ENCODE measurements at places on chromosomes 7 and 10.

DNA sequence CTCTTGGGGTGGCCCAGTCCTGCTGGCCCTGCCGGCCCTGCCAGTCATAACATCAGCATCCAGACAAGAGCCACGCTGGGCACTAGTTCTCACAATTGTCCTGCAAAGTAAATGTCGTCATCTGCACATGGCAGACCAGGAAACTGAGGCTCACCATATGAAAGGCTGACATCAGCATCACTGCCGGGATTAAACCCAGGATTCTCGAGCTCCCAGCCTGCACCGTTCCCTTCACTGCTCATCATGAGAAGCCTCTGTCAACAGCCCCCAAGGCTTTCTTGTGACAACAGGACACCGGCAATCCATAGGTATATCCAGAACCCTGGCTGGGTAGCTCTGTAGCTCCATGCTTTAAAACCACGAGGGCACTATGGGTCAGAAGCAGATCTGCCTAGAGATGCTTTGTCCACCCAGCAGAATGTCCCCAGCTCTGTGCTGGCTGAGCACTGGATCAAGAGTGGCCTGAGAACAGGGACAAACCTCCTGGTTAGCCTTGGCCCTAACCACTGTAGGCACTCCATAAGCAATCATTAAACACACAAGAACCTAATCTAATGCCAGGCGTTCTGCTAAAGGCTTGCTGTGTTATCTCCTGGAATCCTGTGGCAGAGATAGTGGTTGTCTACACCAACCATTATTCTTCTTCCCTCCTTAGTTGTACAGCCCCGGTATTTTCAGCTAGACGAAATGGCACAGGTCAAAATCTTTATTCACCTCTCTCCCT, 41.2 kb upstream of the C10orf71 start:
- DNase-seq: no peak

DNA sequence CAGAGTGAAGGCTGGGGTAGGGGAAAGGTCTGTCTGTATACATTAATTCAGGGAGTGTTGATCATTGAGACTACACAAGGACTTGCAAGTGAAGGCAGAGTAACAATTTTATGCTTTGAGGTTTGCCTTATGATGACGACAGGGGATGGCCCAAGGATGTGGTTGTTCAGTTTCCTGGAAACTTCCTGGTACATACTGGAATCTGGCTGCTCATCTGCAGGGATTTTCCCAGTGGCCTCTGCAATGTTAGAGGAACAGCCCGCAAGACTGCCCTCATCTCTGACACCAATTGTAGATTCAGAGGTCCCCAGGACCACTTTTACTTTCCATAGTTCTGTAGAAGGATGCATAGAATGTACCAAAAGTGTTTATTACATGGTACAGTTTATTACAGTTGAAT, 189.6 kb downstream of the TMEM178B start:
- DNase-seq: no peak

GRCh38 chr7:1026721-1027161, 17.6 kb upstream of the GPR146 start:
- DNase-seq: no peak

DNA sequence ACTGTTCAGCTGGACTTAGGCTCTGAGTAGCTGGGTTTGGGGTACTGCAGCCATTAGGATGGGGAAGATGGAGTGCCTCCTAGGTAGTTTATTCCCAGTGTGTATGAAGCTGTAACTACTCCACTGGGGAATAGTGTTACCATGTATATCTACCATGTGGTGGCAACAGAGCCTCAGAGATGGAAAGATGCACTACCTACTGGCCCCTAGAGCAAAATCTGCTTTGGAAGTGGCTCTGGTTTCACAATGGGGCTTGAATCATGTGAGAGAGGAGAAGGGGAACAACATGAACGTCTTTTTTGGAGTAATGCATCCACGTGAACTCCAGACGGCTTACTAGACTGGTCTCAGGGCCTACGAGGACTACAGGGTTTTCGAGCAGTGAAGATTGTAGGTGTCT, 167.3 kb downstream of the CALCR start:
- no peak for DNase-seq

DNA sequence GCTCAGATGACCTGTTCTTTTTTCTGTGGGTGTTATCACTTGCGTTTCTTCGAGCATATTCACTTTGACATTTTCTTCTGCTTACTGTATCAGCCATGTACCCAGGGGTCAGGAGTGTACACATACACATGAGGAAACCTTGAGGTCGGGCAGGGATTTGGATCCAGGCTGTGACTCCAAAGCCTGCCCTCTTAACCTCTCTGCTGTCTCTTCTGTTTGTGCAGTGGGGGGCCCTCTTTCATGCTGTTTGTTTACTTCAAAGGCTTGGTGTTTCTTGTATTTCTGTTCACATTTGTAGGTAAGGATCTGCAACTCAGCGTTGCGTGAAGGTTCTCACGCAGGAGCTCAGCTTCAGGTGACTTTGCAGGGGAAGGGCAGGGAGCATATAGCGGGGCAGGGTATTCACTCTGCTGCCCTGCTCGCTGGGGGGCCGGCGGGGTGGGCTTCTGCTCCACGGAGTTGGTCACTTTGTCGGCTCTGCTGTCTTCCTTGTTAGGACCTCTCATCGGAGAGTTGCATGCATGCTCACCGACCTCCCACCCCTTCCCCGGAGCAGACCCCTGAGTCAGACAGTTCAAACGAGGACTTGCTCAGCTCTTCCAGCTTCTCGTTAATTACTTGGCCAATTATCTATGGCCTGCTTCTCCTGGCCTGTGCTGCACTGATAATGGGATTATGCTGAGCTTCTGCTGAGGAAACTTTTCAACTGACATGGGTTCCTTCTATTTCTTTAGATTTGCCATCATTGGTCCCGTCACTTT, 77.5 kb downstream of the SDK1 start:
- DNase-seq: no peak

- DNase-seq: no peak
Measured at GRCh38 chr7:24899905-24900304, 80.1 kb downstream of the OSBPL3 start.

DNA sequence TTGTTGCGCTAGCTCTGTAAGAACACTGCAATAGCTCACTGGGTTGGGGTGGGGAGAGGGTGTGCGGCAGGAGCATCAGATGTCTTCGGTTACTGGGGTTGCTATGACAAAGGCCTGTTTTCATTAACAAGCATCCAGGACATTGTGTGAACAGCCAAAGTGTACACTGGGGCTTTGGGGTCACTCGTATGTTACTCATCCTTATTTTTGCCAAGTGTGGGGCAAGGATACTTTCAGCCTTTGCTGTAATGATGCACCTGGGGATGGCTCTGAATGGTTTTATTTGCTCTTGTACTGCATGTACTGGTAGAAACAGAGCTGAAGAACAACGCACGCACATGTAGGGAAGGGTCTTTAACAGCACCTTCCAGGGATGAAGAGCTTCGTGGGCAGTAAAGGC, 73.0 kb upstream of the AFAP1L2 start:
- no peak for DNase-seq

DNA sequence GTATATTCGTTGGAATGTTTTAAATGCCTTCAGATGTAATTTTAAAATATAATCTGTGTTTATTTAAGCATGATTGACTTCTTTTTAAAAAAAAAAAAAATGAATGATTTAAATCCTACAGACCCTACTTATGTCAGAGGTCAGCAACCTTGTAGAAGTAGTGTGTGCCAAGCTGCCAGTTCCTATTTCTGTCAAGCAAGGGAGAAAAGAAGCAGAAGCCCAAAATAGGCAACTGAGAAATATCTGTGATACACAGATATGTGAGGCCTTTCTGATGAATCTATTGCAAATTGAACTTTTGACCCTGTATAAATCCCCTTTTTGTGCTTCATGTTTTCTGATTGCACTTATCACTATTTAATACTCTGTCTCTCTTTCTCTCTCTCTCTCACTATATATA, 199.5 kb downstream of the LRRN3 start:
- no peak for DNase-seq

- DNase-seq: peak; percentile 34
Measured at GRCh38 chr10:13758312-13758711, 171.5 kb downstream of the PRPF18 start.

DNA sequence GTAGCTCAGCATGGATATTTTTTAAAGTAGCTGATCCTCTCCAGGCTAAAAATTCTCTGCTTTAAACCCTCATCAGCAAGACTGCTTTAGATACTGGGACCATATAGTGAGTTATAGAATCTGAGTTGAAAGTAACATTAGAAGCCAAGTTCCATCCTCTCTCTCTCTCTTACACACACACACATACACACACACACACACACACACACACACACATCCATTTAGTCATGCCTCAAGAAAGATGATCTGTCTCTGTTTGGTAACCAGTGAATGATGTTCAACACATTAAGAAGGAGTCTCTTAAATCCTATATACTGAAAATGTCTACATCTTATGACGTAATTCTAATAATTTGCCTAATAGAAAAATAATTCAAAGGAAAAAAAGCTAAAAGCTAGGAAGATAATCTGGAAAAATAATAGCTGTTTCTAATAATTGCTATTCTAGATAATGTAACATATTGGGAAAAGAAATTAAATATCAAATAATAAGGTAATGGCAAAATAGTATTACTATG, 16.9 kb upstream of the ATP6V0A4 start:
- no peak for DNase-seq

- DNase-seq: no peak
Measured at GRCh38 chr10:127738512-127739424, 1.8 kb downstream of the FOXI2 start.
